ENCODE measurements at places on chromosomes 1 and 21.

GRCh38 chr21:36431252-36431651, 46.1 kb downstream of the CHAF1B start:
- DNase-seq: no peak

DNA sequence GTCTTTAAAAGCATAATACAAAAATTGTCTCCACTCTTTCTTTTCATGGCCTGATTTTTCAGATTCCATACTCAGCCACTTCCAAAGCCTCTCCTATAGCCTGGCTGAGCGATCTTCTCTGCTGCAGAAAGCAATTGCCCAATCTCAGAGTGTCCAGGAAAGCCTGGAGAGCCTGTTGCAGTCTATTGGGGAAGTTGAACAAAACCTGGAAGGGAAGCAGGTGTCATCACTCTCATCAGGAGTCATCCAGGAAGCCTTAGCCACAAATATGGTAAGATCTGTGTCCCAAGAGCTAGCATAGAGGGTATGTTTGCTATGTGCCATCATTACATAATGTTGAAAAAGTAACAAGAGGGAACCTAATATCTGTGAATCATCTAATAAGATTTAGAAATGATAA, 130.7 kb upstream of the BMP8A start:
- no peak for DNase-seq

DNA sequence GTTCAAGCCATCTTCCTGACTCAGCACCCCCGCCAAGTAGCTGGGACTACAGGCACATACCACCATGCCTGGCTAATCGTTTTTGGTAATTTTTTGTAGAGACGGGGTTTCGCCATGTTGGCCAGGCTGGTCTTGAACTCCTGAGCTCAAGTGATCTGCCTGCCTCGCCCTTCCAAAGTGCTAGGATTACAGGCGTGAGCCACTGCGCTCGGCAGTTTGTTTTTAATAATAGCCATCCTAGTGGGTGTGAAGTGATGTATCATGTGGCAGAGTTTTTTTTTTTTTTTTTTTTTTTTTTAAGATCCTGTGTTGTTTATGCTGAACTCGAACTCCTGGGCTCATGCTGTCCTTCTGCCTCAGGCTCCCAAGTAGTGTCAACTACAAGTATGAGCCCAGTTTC, 51.8 kb downstream of the SPEN start:
- DNase-seq: no peak

GRCh38 chr1:119544165-119544762, 37.3 kb downstream of the HSD3B1 start:
- DNase-seq: no peak

GRCh38 chr1:186502087-186502486, 41.2 kb upstream of the PDC start:
- DNase-seq: no peak

DNA sequence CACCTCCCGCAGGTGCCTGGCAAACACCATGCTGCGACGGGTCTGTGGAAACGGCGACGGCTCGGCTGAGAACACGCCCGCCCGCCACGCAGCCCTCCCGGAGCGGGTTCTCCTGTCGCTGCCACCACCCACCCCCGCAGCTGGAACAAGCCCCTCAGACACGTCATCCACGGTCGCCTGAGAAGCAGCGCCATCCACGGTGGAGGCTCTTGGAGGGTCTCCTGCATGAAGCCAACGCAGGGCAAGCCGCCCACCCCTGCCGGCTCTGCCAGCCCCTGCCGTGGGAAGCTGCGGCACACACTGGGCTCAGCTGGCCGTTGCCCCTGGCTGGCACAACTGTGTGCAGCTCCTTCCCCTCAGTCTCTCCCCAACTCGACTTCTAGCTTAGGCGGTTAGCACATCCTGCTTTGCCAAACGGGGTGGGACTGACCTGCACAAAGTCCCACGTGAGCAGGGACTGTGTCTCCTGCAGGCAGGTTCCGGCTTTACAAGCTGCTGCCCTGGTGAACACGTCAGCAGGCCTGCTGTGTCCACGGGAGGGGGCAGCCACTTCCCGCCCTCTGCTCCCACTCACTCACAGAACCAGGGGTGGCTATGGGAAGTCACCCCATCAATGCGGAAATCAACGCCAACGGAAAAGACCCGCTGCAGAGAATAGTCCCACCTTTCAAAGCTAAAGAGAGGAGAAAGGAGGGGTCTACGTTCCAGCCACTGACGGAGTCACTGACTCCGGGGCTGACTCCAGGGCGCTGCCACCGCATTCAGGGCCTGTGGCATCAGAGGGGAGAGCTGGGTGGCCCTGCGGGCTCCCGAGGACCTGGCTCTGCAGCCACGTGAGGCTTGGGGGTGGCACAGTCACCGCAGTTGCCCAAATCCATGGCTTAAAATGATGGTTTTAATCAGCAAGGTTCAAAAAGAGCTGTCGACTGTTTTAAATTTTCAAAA, 10.3 kb downstream of the POFUT2 start:
- DNase-seq: no peak

GRCh38 chr1:110107867-110108469, 4.3 kb upstream of the UBL4B start:
- DNase-seq: no peak

GRCh38 chr1:37471345-37472231, 2.8 kb upstream of the ZC3H12A start:
- no peak for DNase-seq

GRCh38 chr1:217946511-217946910, 315.4 kb downstream of the SPATA17 start:
- no peak for DNase-seq

DNA sequence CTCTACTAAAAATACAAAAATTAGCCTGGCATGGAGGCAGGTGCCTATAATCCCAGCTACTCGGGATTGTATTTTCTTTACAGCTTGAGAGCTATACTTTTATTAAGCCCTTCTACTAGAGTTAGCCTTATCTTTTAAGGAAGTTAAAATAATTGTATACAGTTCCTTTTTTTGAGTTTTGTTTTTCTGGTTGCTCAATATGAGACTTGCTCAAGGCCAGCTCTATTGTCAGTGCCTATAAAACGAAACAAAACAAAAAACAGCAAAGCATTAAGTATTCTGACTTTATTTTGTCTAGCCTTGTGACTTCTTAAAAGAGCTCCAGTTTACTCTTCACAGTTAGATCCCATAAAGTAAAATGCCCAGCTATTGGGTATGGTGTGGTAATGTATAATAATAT, 17.2 kb downstream of the PKN2 start:
- no peak for DNase-seq

DNA sequence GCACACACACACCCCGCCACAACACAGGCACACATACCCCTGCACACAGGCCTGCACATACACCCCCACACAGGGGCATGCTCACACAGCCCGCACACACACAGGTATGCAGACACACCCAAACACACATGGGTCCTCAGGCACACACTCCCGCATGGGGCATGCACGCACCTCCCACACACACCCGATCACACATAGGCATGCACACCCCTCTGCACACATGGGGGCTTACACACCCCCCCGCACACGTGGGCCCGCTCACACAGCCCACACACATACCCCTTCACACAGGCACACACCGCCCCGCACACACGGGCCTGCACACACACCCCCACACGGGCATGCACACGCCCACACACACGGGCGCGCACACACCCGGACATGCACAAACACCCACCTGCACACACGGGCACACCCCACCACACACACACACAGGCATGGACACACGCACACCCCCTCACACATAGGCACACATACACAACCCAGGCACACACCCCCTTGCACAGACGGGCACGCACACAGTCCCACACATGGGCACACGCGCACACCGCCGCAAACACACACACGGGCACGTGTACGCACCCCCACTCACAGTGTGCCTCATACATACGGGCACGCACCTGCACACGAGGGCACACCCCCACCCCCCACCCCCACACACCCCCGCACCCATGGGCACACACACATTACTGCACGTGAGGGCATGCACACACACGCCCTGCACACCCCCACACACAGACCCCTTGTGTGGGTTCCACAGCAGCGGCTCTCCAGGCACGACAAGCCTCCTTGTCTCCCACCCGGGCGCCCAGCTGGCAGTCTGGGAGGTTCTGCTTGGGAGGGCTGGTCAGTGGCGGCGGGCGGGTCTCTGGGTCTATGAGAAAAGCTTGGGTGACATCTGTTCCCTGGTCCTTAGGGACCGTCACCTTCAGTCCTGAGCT, 8.3 kb downstream of the ATAD3B start:
- DNase-seq: no peak

DNA sequence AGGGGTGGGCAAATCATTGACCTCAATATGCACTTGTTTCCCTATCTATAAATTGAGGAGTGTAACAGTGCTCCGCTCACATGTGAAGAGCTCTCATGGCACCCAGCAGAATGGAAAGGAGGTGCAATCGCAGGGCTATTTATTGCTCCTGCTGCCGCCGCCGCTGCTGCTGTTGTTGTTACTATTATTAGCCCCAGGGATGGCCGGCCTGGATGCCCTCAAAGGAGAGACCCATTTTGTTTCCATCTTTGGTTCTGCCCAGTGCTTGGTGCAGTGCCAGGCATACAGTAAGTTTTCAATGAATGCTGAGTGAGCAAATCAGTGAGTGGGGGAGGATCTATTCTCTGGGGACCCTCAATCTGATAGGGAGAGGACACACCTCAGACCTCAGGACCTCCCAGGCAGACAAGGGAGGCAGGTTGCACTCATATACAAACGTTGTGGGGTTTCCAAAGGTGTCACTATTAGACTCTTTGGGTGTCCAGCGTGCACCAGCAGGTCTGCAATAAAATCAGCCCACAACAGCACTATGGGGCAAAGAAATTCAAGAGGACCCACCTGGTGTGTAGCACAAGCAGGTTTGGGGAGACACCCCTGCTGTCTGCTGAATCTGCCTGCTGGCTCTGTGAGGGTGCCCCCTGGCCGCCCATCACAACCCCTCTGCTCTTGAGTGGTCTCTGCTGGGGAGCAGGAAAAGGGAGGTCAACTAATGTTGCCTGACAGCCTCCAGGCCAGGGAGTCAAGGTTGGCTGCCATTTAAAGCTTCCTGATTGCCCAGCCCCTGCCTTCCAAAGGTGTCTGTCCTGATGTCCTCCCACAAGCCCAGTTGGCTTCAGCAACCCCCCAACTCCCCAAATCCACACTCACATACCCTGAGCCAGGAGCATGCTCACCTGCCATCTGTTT, 136.3 kb downstream of the ACTL8 start:
- no peak for DNase-seq

- DNase-seq: no peak
These were observed 136.8 kb downstream of the ZC3H11B start for GRCh38 chr1:219476116-219476515.

GRCh38 chr1:17597651-17598050, 58.2 kb downstream of the ARHGEF10L start:
- DNase-seq: no peak

GRCh38 chr1:41568204-41568603, 83.7 kb upstream of the EDN2 start:
- no peak for DNase-seq

DNA sequence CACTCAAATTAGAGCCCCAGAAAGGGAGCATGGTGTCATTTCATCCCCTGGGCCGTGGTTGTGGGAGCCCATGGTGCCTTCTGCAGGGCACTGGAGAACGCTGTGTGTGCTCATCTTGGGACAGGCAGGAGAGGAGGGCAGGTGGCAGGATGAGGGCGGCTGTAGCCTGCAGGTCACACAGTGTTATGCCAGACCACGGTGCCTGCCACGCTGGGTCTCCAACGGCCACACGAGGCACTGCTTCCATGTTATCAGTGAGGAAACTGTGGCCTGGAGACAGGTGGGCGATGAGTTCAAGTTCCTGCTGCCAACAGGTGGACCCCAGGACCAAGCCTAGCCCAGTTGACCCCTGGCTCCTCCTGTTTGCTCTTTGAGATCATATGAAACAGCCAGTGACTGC, 21.0 kb downstream of the ABCG1 start:
- DNase-seq: no peak

DNA sequence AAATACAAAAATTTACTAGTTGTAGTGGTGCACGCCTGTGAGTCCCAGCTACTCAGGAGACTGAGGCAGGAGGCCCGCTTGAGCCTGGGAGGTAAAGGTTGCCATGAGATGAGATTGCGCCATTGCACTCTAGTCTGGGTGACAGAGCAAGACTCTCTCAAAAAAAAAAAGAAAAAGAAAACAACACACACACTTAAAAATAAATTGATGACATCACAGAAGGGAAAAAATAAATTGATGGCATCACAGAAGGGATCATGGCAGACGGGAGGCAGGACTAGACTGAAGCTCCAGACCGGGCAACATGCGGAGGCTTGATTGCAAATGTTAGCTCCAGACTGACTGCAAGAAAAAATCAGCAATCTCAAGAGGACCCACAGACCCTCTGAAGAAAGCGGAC, 43.3 kb downstream of the KLHL20 start:
- no peak for DNase-seq

GRCh38 chr1:157111396-157112165, 12.0 kb upstream of the ETV3L start:
- DNase-seq: no peak

- no peak for DNase-seq
These were observed 45.1 kb downstream of the ZBTB18 start for GRCh38 chr1:244096066-244096610.

GRCh38 chr1:56975446-56975845, 9.6 kb upstream of the C8B start:
- no peak for DNase-seq

DNA sequence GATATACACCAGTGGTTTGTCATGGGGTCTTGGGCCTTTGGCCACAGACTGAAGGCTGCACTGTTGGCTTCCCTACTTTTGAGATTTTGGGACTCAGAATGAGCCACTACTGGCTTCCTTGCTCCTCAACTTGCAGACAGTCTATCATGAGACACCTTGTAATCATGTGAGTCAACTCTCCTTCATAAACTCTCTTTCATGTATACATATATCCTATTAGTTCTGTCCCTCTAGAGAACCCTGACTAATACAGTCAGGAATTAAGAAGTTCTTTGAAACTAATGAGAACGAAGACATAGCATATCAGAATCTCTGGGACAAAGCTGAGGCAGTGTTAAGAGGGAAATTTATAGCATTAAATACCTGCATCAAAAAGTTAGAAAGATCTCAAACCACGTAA, 110.8 kb downstream of the SLC5A9 start:
- no peak for DNase-seq

DNA sequence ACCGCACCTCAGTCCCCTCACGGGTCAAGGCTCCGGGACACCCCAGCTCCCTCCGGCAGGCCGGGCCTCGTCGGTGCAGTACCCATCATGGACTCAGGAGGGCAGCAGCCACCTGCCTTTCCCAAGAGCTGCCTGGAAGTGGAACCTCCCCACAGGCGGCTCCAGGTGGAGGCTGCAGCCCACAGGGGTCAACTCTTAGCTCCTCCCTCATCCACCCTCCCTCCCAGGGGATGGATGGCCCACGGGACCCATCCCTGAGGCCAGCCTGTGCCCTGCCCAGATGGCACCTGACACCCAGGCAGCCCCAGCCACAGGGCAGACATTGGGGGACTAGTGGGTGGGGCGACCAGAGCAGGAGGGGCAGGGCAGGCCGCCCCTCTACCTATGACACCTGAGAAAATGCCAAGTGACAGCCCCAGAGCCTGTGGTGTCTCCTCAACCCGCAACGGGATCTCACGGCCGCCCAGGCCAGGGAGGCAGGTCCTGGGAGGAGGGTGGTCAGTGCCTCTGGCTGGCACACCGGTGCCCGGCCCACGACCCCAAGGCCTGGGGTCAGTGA, 1.2 kb upstream of the ARHGEF16 start:
- peak; percentile 71 for DNase-seq

All from stimulated activated CD4-positive, alpha-beta T cell treated with anti-CD3 and anti-CD28 coated beads, Interleukin-1b, Interleukin-23, amount 100 ng/mL, for 4 hours (primary cell).